ENCODE measurements at places on chromosomes 13 and 19. TPM values are rescaled to one million over a fixed set of nuclear protein-coding genes. Genes with fewer than 3 reads are reported as not detected.

DNA sequence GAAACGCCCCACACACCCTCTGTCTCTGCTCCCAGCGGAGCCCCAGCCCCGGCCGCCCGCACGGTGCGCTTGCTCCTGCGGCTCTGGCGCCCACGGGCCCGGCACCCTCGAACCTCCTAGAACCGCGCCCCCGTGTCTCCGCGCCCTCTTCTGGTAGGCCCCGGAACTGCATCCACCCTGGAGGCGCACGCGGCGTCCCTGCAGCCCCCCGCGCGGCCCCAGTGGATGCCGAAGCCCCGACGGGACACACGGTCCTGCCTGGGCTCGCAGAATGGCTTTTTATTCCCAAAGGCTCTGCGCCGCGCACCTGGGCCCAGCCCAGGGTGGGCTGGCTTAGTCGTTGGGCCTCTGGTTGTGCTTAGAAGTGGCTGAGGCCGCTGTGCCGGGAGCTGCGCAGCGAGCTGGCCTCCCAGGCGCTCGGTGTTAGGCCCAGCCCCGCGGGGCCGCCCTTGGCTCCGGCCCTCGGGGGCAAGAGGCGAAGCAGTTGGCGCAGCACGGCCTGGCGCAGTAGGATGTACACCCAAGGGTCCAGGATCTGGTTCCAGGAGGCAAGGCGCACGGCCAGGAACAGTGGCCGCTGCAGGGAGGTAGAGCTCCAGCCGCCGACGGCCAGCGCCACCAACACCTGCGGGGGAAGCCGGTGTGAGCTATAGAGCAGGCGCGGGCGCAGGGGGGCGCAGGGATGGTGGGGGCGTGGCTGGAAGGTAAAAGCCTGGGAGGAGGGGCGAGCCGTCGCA lies 2.8 kb downstream of the PTGER1 start:
- DNase-seq: peak; percentile 89

DNA sequence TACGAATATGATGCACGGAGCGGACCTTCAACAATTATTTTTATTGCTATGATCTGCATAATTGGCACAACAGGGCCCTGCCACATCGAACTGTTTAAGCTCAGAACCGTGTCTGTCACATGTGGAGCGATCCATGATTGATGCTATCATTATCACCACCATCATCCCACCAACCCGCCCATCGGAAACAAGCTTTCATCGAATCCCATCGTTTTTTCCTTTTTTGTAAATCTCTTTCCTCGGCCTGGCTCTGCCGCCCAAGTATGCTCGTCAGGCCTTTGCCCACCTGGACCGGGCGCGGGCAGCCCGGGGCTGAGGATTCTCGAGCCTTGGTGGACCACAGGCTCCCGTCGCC lies 533 bp upstream of the DCAF15 start:
- DNase-seq: no peak

DNA sequence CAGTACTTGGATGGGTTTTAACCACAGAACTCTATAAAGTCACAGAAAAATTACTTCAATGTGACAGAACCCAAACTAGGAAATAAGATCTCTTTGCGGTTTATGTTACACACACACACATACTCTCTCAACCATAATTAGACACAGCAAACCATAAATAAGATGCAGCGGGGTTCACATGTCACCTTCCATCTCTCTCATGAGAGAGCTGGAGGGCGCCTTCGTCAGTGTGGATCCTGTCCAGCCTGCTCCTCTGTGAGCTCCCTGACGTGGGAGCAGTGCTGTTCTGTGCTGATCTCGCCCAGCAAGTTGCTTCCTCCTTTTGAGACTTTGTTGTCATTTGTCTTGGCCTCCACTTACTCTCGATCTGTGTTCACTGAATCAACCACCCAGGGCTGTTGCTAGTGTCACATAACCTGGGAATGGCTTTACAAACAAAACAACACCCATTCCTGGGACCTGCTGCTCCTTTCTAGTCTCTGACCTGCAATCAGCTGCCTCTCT lies 204.9 kb upstream of the KL start:
- no peak for DNase-seq

- DNase-seq: no peak
Measured at GRCh38 chr13:61410669-61411297, 4.9 kb downstream of the PCDH20 start.

DNA sequence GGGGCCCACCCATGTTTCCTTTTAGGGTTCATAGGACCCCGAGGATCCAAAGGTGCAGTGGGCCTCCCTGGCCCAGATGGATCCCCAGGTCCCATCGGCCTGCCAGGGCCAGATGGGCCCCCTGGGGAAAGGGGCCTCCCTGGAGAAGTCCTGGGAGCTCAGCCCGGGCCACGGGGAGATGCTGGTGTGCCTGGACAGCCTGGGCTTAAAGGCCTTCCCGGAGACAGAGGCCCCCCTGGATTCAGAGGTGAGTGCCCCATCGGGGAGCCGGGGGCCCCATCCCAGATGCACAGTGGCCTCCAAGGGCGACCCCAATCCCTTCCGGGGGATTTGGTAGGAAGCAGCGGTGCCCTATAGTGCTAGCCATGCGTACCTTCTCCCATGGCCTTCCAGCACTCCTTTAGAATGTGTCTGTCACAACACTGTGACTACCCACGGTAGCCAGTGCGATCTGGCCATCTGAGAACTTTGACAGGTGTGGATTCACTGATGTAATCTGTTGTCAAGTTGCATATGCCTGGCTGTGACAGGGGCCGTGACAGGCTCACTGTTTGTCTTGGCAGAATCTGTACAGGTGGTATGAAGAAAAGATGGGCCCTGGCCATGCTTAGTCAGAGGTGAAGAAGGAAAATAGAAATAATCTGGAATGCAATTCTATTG lies 88.5 kb downstream of the RAB20 start:
- no peak for DNase-seq

GRCh38 chr19:42113641-42114348 lies 18.5 kb downstream of the POU2F2 start:
- no peak for DNase-seq

- DNase-seq: no peak
Measured at GRCh38 chr19:27780367-27781075, 1432.4 kb downstream of the UQCRFS1 start.

The LGALS16 gene
- total RNA-seq: not detected

The GDF15 gene
- 106 TPM for total RNA-seq

The ATP8B3 gene
- 0.48 TPM for total RNA-seq

Measured in type B pancreatic cell (in vitro differentiated cells).